A549 treated with DMSO at 1 μM for 4 hours (cell line): ENCODE measurements at places on chromosomes 3 and 15. TPM values are rescaled to one million over a fixed set of nuclear protein-coding genes. Genes with fewer than 3 reads are reported as not detected.

GP9 gene
- not detected in 5 replicates for total RNA-seq

RABL3 gene
- total RNA-seq, result 16.4 to 19.1 TPM (median 16.8 TPM) in 5 replicates

ACOX2 gene
- total RNA-seq, result 7.8 to 11.7 TPM (median 10.8 TPM) in 5 replicates

PDZRN3 gene
- not detected in 5 replicates for total RNA-seq

ROPN1 gene
- total RNA-seq, result not detected in 5 replicates

PYGO1 gene
- total RNA-seq, result 7.5 to 9.7 TPM (median 7.9 TPM) in 5 replicates

POPDC2 gene
- total RNA-seq, result 0.16 to 0.99 TPM (median 0.24 TPM) in 4 of 5 replicates, not detected in the other

THRB gene
- 1.5 to 2.7 TPM (median 1.8 TPM) in 5 replicates for total RNA-seq

SLC6A1 gene
- 0.03 TPM in 1 of 5 replicates, not detected in the others for total RNA-seq

UBA7 gene
- total RNA-seq, result 0.45 to 0.74 TPM (median 0.48 TPM) in 5 replicates

ABI3BP gene
- total RNA-seq, result 1.0 to 4.1 TPM (median 1.7 TPM) in 5 replicates

TNNC1 gene
- 1.2 to 2.0 TPM (median 1.4 TPM) in 5 replicates for total RNA-seq

KCNAB1 gene
- total RNA-seq, result not detected in 5 replicates

LRTM1 gene
- not detected in 5 replicates for total RNA-seq

LSG1 gene
- total RNA-seq, result 31.9 to 36.3 TPM (median 34.3 TPM) in 5 replicates

PLA2G4D gene
- total RNA-seq, result not detected in 5 replicates

LEKR1 gene
- 0.39 to 1.1 TPM (median 1.0 TPM) in 5 replicates for total RNA-seq

RNF123 gene
- 10.6 to 16.2 TPM (median 15.8 TPM) in 5 replicates for total RNA-seq

FBXL2 gene
- total RNA-seq, result 5.3 to 9.5 TPM (median 7.8 TPM) in 5 replicates

SLC15A2 gene
- 0.06 to 0.43 TPM (median 0.14 TPM) in 5 replicates for total RNA-seq
